CD4-positive, alpha-beta memory T cell (primary cell): ENCODE measurements at places on chromosomes 3 and 15. TPM values are rescaled to one million over a fixed set of nuclear protein-coding genes. Genes with fewer than 3 reads are reported as not detected.

The TRANK1 gene
- 43.9 TPM for polyA plus RNA-seq

The MESP1 gene
- polyA plus RNA-seq: 1.2 TPM

The GP9 gene
- polyA plus RNA-seq: not detected

The ELL3 gene
- polyA plus RNA-seq: 1.1 TPM

The CAMK1 gene
- polyA plus RNA-seq: 3.5 TPM

The CHRM5 gene
- not detected for polyA plus RNA-seq

The SERPINI2 gene
- not detected for polyA plus RNA-seq

The CKMT1A gene
- polyA plus RNA-seq: not detected

The CHL1 gene
- not detected for polyA plus RNA-seq

The GALNT15 gene
- not detected for polyA plus RNA-seq

The PRTG gene
- polyA plus RNA-seq: not detected
